ENCODE measurements at places on chromosomes 6 and 20. TPM values are rescaled to one million over a fixed set of nuclear protein-coding genes. Genes with fewer than 3 reads are reported as not detected.

DNA sequence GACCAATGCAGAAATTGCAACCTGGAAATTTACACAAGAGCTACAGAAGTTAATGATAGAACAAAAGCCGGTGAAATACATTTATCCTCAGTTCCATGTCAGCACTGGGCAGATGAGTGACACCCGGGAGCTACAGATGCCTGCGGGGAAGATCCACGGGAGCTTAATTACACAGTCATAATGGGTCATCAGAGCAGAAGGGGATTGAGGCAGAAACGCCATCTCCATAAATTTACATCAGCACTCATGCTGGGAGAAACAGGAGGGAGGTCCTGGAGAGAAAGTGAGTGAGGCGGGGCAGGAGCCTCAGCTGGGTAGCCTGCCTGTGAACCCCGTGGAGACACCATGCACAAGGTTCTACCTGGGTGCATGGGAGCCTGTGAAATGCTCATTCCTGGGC is 37.6 kb upstream of the CST7 start:
- peaks cover 61% of the 10 kb centered on the region for H3K27me3 ChIP-seq
- no peak overlapping the region for H3K4me3 ChIP-seq
- no peaks in the 10 kb centered on the region for H3K36me3 ChIP-seq
- no peak for DNase-seq
- no peaks in the 10 kb centered on the region for H3K4me1 ChIP-seq

The CRISP3 gene
- not detected for total RNA-seq

DNA sequence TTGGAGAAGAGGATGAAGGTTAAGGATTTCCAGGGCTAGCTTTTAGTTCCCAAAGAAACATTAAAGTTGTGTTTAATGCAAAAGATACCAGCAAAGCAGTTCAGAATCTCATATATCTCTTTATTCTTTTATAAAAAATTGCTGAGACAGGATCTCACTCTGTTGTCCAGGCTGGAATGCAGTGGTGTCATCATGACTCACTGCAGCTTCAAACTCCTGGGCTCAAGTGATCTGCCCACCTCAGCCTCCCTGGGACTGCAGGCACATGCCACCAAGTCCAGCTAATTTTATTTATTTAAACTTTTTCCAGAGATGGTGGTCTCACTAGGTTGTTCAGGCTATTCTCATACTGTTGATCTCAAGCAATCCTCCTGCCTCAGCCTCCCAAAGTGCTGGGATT is 41.1 kb upstream of the CAP2 start:
- DNase-seq: peak; percentile 21
- peaks cover 32% of the 10 kb centered on the region for H3K4me1 ChIP-seq
- H3K4me3 ChIP-seq: no peak overlapping the region
- no peaks in the 10 kb centered on the region for H3K27me3 ChIP-seq

DNA sequence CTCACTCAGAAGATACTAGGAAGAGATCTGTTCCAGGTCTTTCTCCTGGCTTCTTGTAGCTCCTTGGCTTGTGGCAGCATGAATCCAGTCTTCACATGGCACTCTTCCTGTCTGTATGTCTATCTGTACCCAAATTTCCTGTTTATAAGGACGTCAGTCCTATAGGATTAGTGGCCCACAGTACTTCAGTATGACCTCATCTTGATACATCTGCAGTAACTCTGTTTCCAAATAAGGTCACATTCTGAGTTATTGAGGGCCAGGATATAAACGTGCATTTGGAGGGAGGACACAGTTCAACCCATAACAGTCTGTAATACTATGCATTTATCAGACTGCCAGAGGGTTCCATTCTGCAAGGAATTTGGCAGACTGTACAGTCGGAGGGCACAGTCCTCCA is 57.6 kb upstream of the DYNLRB1 start:
- no peak overlapping the region for H3K4me3 ChIP-seq
- H3K4me1 ChIP-seq: no peaks in the 10 kb centered on the region
- H3K27ac ChIP-seq: no peak overlapping the region
- H3K27me3 ChIP-seq: no peaks in the 10 kb centered on the region
- DNase-seq: no peak

- no peaks in the 10 kb centered on the region for H3K36me3 ChIP-seq
- no peaks in the 10 kb centered on the region for H3K27me3 ChIP-seq
- DNase-seq: no peak
- no peak overlapping the region for H3K27ac ChIP-seq
- no peak overlapping the region for H3K4me3 ChIP-seq
Measured at GRCh38 chr6:147834084-147834776, 325.7 kb downstream of the SAMD5 start.

The CRYBG1 gene
- 19.9 TPM for total RNA-seq

- no peak overlapping the region for H3K27ac ChIP-seq
- no peak for DNase-seq
- H3K27me3 ChIP-seq: no peaks in the 10 kb centered on the region
- no peak overlapping the region for H3K4me3 ChIP-seq
- no peaks in the 10 kb centered on the region for H3K36me3 ChIP-seq
Measured at GRCh38 chr20:62728028-62728780, 19.6 kb downstream of the NTSR1 start.

DNA sequence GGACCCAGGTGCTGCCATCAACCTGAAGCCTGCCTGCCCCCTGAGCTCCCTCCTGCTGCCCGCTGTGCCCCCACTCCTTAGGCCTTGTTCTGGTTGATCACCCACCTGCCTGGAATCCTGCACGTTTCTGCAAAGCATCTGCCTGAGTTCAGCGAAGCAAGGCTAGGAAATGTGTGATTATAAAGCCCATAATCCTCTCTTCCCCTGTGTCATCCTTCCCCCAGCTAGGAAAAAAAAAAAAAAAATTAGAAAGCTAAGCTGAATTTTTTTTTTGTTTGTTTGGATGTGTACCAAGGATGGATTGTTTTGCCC is 93.2 kb downstream of the FOXA2 start:
- H3K27ac ChIP-seq: no peak overlapping the region
- peaks cover 11% of the 10 kb centered on the region for H3K4me1 ChIP-seq
- H3K36me3 ChIP-seq: no peaks in the 10 kb centered on the region
- no peak for DNase-seq
- H3K4me3 ChIP-seq: no peak overlapping the region

The ECT2L gene
- not detected for total RNA-seq

DNA sequence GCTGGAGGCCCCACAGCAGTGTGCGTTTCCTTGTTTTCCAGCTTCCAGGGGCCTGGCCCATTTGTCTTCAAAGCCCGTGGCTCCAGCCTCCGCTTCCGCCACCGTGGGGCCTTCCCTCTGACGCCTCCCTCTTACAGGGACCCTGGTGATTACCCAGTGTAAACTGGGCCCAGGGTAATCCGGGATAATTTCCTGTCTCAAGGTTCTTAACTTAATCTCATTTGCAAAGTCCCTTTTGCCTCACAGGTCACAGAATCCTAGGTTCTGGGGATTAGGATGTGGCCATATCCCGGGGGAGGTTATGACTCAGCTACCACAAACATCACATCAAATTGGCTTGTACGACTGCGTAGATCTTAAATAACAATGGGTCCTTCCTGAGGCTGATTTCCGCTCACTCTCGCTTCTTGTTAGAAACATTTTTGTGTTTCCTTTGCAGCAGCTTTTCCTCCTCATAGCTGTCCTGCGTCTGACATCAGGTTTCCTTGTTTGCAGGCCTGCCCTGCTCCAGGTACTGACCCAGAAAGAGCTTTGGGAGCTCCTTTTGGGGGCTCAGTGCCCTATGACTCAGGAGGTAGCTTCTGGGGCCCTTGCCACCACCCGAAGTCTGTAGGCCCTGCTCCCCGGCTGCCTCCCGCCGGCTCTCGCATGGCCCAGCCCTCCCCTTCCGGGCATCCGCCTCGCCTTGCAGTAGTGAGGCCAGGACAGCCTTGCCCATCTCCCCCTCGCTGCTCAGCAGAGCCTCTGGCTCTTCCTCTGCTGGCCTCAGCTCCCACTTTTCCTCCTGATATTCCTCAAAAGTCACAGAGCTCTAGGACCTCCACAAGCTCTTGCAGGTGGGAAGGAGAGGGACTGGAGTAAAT is 100.5 kb downstream of the ERMARD start:
- H3K27ac ChIP-seq: peak overlapping the region; percentile 81
- H3K4me1 ChIP-seq: peaks cover 15% of the 10 kb centered on the region
- no peaks in the 10 kb centered on the region for H3K36me3 ChIP-seq
- H3K27me3 ChIP-seq: no peaks in the 10 kb centered on the region
- DNase-seq: peak; percentile 73
- no peak overlapping the region for H3K4me3 ChIP-seq

DNA sequence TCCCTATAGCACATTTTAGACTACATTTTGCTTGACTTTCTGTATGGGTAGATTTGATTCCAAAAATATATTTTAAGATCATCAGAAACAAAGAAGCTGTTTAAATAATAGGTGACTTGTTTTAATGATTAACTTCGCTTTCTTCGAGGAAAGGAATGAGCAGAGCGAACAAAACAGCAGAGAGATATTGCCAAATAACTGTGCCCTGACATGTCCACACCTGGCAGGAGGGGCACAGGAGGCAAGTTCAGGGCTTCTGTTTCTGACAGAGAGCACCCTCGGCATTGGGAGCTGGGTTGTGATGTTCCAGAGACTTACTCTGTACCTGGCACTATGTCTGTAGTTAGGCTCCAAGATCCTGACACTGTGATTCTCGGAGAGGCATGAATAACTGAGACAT is 155.7 kb upstream of the SASH1 start:
- DNase-seq: no peak
- no peaks in the 10 kb centered on the region for H3K27me3 ChIP-seq
- H3K27ac ChIP-seq: no peak overlapping the region
- H3K4me3 ChIP-seq: no peak overlapping the region
- H3K4me1 ChIP-seq: peaks cover 15% of the 10 kb centered on the region

DNA sequence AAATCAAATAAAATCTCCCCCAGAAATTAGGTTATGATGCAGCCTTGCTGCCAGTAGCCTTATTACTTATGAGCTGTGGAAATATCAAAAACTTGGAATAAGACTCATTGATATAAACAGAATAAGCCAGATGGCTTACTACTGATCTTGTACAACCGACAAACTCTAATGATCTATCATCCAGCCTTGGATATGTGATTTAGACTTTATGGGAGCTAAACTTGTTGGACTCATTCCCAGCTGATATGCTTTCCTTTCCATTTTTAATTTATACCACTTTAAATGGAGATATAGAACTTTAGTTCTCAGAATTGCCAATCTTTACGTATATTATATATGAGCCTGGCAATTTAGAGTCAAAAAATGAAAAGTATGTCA is 5.0 kb downstream of the UST start:
- no peak for DNase-seq
- H3K4me3 ChIP-seq: no peak overlapping the region
- no peaks in the 10 kb centered on the region for H3K36me3 ChIP-seq
- no peak overlapping the region for H3K27ac ChIP-seq
- H3K27me3 ChIP-seq: no peaks in the 10 kb centered on the region

DNA sequence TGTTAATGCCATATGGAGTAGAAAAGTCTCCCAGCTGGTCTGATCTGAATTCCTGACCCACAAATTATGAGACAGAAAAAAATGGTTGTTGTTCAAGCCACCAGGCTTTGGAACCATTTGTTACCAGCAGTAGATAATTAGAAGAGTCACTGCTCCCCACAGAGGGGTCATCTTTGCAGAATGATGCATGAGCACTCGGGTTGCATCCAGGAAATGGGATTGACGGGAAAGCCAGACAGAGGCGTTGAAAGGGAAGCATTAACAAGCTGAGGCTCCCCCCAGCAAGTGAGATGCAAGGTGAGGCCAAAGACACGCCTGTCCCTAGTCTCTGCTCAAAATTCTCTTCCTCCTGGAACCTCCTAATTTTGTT is 182.5 kb downstream of the SYNDIG1 start:
- H3K36me3 ChIP-seq: no peaks in the 10 kb centered on the region
- H3K4me3 ChIP-seq: no peak overlapping the region
- peak overlapping the region; percentile 53 for H3K27ac ChIP-seq

DNA sequence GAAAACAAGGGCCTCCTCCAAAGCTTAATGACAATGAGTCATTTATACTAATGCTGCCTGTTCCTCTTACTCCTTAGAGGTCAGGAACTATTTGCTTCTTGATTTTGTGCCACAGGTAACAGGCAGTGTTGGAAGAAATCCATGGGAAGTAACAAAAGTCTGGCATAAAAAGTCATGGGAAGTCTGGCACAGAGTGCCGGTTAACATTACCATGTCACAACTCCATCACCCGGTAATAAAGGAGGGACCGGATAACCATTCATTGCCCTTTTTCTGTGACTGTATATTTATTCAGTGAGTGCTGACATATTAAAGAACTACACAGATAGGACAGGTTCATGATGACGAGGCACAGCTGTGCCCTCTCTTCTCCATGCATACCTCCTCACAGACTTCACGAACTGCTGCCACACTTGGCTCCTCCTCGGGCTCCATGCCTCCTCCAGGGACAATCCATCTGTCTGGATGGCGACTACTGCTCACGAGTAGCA is 50.9 kb downstream of the NUDT3 start:
- peak; percentile 96 for DNase-seq
- H3K36me3 ChIP-seq: peaks cover 8% of the 10 kb centered on the region
- H3K4me1 ChIP-seq: peaks cover 46% of the 10 kb centered on the region
- H3K27me3 ChIP-seq: no peaks in the 10 kb centered on the region

The PIM1 gene
- total RNA-seq: 93.3 TPM

The TRAPPC3L gene
- total RNA-seq: not detected

- H3K27ac ChIP-seq: no peak overlapping the region
- H3K4me1 ChIP-seq: peaks cover 17% of the 10 kb centered on the region
- H3K27me3 ChIP-seq: no peaks in the 10 kb centered on the region
- no peak for DNase-seq
- peaks cover 28% of the 10 kb centered on the region for H3K36me3 ChIP-seq
Measured at GRCh38 chr6:36613200-36613995, 19.2 kb downstream of the SRSF3 start.

DNA sequence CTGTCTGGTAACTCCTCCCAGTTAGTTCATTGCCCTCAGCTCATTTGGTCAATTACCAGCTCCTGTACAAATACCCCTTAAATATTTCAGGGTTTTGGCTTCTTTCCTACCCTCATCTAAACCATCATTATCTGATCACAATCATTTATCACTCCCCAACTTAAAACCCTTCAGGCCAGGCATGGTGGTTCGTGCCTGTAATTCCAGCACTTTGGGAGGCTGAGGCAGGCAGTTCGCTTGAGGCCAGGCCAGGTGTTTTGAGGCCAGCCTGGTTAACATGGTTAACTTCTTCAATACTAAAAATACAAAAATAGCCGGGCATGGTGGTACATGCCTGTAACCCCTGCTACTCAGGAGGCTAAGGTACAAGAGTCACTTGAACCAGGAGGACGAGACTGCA is 9.4 kb downstream of the TGIF2 start:
- peaks cover 15% of the 10 kb centered on the region for H3K4me1 ChIP-seq
- no peaks in the 10 kb centered on the region for H3K27me3 ChIP-seq
- H3K4me3 ChIP-seq: no peak overlapping the region
- no peak overlapping the region for H3K27ac ChIP-seq
- peaks cover 12% of the 10 kb centered on the region for H3K36me3 ChIP-seq

The TCP11 gene
- total RNA-seq: 1.7 TPM
